Activated CD4-positive, alpha-beta memory T cell treated with anti-CD3 and anti-CD28 coated beads, Interleukin-2, amount 10 ng/mL, durations not matched to agents 7 days and 5 days (primary cell): ENCODE measurements at places on chromosomes 12 and 14.

DNA sequence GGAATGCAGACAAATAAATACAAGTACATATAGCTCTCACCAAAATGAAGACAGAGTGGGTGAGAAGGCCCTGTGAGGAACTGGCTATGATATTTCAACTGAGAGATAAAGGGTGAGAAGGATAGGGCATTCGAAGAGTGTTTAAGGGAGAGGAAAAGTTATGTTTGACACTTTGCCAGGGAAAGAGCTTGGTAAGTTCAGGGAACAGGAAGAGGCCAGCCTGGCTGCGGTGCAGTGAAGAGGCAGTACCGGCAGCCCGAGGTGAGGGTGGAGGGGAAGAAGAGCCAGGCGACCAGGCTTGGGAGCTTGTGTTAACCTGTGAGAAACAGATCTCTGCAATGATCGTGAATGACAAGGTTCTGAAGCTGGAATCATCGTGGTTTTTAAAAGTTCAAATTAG is 84.7 kb upstream of the RFX4 start:
- H3K4me3 ChIP-seq, result no peak overlapping the region
- no peak overlapping the region for H3K27ac ChIP-seq
- peaks cover 2% of the 10 kb centered on the region for H3K4me1 ChIP-seq
- H3K36me3 ChIP-seq, result peaks cover 5% of the 10 kb centered on the region

- no peak overlapping the region for H3K27ac ChIP-seq
- no peaks in the 10 kb centered on the region for H3K36me3 ChIP-seq
- no peaks in the 10 kb centered on the region for H3K4me1 ChIP-seq
- no peak for DNase-seq
These were observed 382.5 kb upstream of the TMTC1 start for GRCh38 chr12:30166006-30166795.

DNA sequence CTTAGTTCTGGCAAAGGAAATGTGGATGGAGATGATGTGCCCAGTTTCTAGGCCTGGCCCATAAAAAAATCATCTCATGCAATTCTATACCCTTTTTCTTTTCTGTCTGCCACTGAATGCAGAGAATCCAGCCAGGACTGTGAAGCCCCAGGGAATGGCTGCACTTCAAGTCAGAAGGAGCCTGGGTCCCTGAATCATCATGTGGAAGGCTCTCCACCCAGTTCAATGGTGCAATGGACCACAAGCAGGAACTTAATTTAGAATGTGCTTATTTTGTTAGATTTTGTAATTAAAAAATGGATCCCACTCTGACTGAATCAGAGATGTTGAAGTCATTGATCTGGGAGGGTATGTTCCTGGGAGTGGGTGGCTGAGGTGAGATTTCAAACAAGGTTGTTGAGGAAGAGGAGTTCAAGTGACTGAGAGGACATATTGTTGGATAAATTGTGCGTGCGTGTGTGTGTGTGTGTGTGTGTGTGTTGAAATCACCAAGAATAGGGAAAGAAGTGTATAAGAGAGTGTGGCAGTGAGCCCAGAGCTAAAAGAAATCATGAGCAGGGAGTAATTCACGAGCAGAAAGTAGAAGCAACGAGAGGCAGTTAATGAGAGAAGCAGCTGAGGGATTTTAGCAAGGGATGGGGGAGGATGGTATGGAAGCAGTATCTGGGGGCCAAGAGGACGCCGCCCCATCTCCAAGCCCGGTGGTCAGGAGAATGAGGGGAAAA is 125.4 kb downstream of the TMX1 start:
- H3K27ac ChIP-seq, result no peak overlapping the region
- H3K36me3 ChIP-seq, result no peaks in the 10 kb centered on the region
- DNase-seq, result no peak
- H3K27me3 ChIP-seq, result peaks cover 8% of the 10 kb centered on the region
- no peak overlapping the region for H3K4me3 ChIP-seq
- no peaks in the 10 kb centered on the region for H3K4me1 ChIP-seq

DNA sequence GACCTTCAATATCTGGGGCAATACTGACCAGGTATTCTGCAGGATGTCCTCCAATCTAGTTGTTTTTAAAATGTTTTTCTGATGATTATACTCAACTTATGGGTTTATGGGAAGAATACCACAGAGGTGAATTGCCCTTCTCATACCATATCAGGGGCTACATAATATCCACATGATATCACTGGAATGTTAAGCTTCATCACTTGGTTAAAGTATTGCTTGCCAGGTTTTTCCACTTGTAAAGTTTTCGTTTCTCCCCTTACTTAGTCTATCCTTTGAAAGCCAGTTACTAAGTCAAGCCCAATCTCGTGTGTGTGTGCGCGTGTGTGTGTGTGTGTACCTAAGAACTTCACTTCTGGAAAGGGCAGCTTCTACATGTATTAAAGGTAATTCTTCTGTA is 980.9 kb upstream of the FBXO33 start:
- no peak overlapping the region for H3K27ac ChIP-seq
- no peak overlapping the region for H3K4me3 ChIP-seq
- H3K27me3 ChIP-seq, result no peaks in the 10 kb centered on the region
- no peaks in the 10 kb centered on the region for H3K36me3 ChIP-seq

GRCh38 chr14:103067231-103067954 is 10.0 kb upstream of the CDC42BPB start:
- no peaks in the 10 kb centered on the region for H3K4me1 ChIP-seq
- peaks cover 13% of the 10 kb centered on the region for H3K27me3 ChIP-seq
- H3K36me3 ChIP-seq, result no peaks in the 10 kb centered on the region
- DNase-seq, result no peak

GRCh38 chr14:20687362-20688166 is 1.0 kb upstream of the ANG start:
- DNase-seq, result no peak
- peaks cover 39% of the 10 kb centered on the region for H3K4me1 ChIP-seq
- H3K27me3 ChIP-seq, result no peaks in the 10 kb centered on the region
- H3K27ac ChIP-seq, result no peak overlapping the region
- no peaks in the 10 kb centered on the region for H3K36me3 ChIP-seq
- H3K4me3 ChIP-seq, result no peak overlapping the region
